Bronchus fibroblast of lung (primary cell): ENCODE measurements at places on chromosomes 6 and 20. TPM values are rescaled to one million over a fixed set of nuclear protein-coding genes. Genes with fewer than 3 reads are reported as not detected.

The PTCRA gene
- total RNA-seq = not detected in 2 replicates

The PRICKLE4 gene
- not detected in 2 replicates for total RNA-seq

The MMP24 gene
- 0.15 and 0.17 TPM in 2 replicates for total RNA-seq

The IYD gene
- total RNA-seq = not detected in 2 replicates

The DNMT3B gene
- 3.0 and 4.0 TPM in 2 replicates for total RNA-seq

The SPATS1 gene
- not detected in 2 replicates for total RNA-seq

The PPIL6 gene
- 1.5 and 2.4 TPM in 2 replicates for total RNA-seq
